ENCODE measurements at places on chromosomes 5 and 9. TPM values are rescaled to one million over a fixed set of nuclear protein-coding genes. Genes with fewer than 3 reads are reported as not detected.

Gene WNT8A
- not detected for total RNA-seq

Gene CFAP90
- total RNA-seq: not detected

Gene ARSI
- 4.7 TPM for total RNA-seq

Gene GABRA1
- not detected for total RNA-seq

Gene ZFAND5
- 91.5 TPM for total RNA-seq

Gene LHX3
- total RNA-seq: not detected

Gene SLCO4C1
- total RNA-seq: 0.99 TPM

Gene GRXCR2
- not detected for total RNA-seq

Gene FLT4
- total RNA-seq: 0.17 TPM

Gene PIGO
- 21.6 TPM for total RNA-seq

Gene CARTPT
- not detected for total RNA-seq

Gene OR13C4
- not detected for total RNA-seq

Gene ADRB2
- total RNA-seq: 36.9 TPM

Gene SPINK13
- total RNA-seq: not detected

Gene MARCOL
- total RNA-seq: not detected
